Tracheal epithelial cell (primary cell): ENCODE measurements at places on chromosomes 12 and 14. TPM values are rescaled to one million over a fixed set of nuclear protein-coding genes. Genes with fewer than 3 reads are reported as not detected.

The HOXC9 gene
- total RNA-seq = 0.72 TPM in 1 of 2 replicates, not detected in the other

The RDH12 gene
- total RNA-seq = 1.5 and 1.7 TPM in 2 replicates

The RIPK3 gene
- total RNA-seq = 2.1 and 5.1 TPM in 2 replicates

The TAS2R9 gene
- total RNA-seq = not detected in 2 replicates

The DDIT3 gene
- total RNA-seq = 75.9 and 79.7 TPM in 2 replicates

The TSHR gene
- total RNA-seq = not detected in 2 replicates

The DAO gene
- not detected in 2 replicates for total RNA-seq

The CSAD gene
- total RNA-seq = 1.5 and 3.4 TPM in 2 replicates

The CCDC184 gene
- total RNA-seq = not detected in 2 replicates

The CD4 gene
- total RNA-seq = not detected in 2 replicates

The CNTN1 gene
- total RNA-seq = 7.2 and 9.8 TPM in 2 replicates

The TEX22 gene
- total RNA-seq = under 0.01 and 0.21 TPM in 2 replicates

The PMCH gene
- total RNA-seq = 0.64 TPM in 1 of 2 replicates, not detected in the other

The PRH2 gene
- not detected in 2 replicates for total RNA-seq

The FOXG1 gene
- not detected in 2 replicates for total RNA-seq

The GLS2 gene
- 3.1 and 11.3 TPM in 2 replicates for total RNA-seq

The TC2N gene
- 33.0 and 50.3 TPM in 2 replicates for total RNA-seq

The DNAI7 gene
- total RNA-seq = not detected in 2 replicates

The HAL gene
- 0.21 and 0.24 TPM in 2 replicates for total RNA-seq

The VEZT gene
- 59.5 and 106 TPM in 2 replicates for total RNA-seq

The CRADD gene
- 8.0 and 17.9 TPM in 2 replicates for total RNA-seq

The STXBP6 gene
- 0.21 TPM in 1 of 2 replicates, not detected in the other for total RNA-seq

The AKAP3 gene
- total RNA-seq = 1.4 and 1.9 TPM in 2 replicates

The DBX2 gene
- total RNA-seq = not detected in 2 replicates

The KLHDC1 gene
- total RNA-seq = 0.43 and 0.72 TPM in 2 replicates

The TRIAP1 gene
- 18.8 and 36.0 TPM in 2 replicates for total RNA-seq

The IL22 gene
- not detected in 2 replicates for total RNA-seq

The FOXN4 gene
- total RNA-seq = not detected in 2 replicates

The LBHD2 gene
- not detected in 2 replicates for total RNA-seq

The MYF6 gene
- total RNA-seq = not detected in 2 replicates

The PYM1 gene
- total RNA-seq = 27.0 and 41.1 TPM in 2 replicates

The NGB gene
- total RNA-seq = 0.24 TPM in 1 of 2 replicates, not detected in the other

The TAS2R50 gene
- total RNA-seq = 0.85 and 0.96 TPM in 2 replicates

The AJUBA gene
- 250 and 322 TPM in 2 replicates for total RNA-seq

The MSRB3 gene
- total RNA-seq = 1.7 and 5.8 TPM in 2 replicates

The ARHGEF25 gene
- total RNA-seq = 1.9 and 2.2 TPM in 2 replicates

The CCDC38 gene
- not detected in 2 replicates for total RNA-seq

The PHLDA1 gene
- 26.9 and 40.7 TPM in 2 replicates for total RNA-seq

The MYL6B gene
- total RNA-seq = 39.4 and 40.5 TPM in 2 replicates

The TBX5 gene
- total RNA-seq = not detected in 2 replicates

The B4GALNT3 gene
- total RNA-seq = 5.5 and 10.6 TPM in 2 replicates

The NDUFB1 gene
- 105 and 144 TPM in 2 replicates for total RNA-seq
